ENCODE measurements at places on chromosomes 1 and 21.

GRCh38 chr21:35303085-35303484, 254.0 kb upstream of the RUNX1 start:
- no peak for DNase-seq

DNA sequence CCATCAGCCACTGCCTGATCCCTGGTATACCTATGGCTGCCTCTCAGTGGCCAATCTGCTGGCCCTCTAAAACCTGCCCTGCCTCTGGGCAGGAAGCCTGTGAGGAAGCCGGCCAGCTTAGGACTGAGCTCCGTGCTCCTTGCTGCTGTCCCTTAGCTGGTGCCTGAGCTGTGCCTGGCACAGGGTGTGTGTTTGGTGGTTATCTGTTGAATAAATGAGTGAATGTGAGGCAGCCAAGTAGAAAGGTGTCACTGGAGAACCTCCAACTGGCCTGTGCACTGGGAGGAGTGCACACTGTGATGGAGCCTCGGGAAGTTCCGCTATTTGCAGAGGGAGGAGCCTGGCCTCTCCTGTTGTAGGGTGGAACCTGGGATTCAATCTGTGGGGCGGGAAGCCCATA, 63.4 kb upstream of the STUM start:
- no peak for DNase-seq

- DNase-seq: no peak
Observed at GRCh38 chr21:35291973-35292627, 243.0 kb upstream of the RUNX1 start.

GRCh38 chr1:225508538-225509375, 80.9 kb upstream of the LBR start:
- DNase-seq: peak; percentile 15

DNA sequence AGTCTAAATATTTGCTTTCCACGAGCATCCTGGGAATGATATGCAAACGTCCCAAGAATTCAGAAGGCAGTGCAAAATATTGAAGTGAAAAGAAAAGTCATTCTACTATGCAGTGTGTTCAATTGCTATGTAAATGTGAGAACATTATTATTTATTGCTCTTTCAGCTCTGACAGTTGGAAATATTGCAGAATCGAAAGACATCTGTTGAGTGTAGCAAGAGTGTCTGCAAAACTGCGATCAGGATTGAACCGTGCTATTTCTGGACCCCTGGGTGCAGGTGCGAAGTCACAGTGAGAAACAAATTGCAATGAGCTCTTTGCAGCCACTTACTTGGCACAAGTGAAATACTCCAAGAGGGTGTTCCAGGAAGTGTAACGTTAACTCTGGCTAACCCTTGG, 566.4 kb downstream of the AJAP1 start:
- DNase-seq: no peak

DNA sequence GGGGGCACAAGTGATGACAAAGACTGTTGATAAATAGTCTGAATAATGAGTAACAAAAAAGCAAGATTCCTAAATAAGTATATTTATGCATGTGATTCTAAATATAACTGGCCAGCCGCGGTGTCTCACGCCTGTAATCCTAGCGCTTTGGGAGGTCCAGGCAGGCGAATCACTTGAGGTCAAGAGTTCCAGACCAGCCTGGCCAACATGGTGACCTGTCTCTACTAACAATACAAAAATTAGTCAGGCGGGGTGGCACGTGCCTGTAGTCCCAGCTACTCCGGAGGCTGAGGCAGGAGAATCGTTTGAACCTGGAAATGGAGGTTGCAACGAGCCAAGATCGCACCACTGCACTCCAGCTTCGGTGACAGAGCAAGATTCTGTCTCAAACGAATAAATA, 161.5 kb downstream of the TOMM20 start:
- no peak for DNase-seq

- peak; percentile 27 for DNase-seq
Observed at GRCh38 chr1:109392037-109392787, 5.5 kb downstream of the SORT1 start.

GRCh38 chr1:159935719-159936272, 9.6 kb downstream of the IGSF9 start:
- no peak for DNase-seq

- no peak for DNase-seq
Observed at GRCh38 chr1:208369658-208370057, 125.5 kb upstream of the PLXNA2 start.

- no peak for DNase-seq
Observed at GRCh38 chr1:112995890-112996289, 39.9 kb upstream of the SLC16A1 start.

GRCh38 chr1:178739285-178740045, 14.4 kb downstream of the RALGPS2 start:
- DNase-seq: no peak
